Activated CD8-positive, alpha-beta T cell treated with anti-CD3 and anti-CD28 coated beads for 36 hours (primary cell): ENCODE measurements at places on chromosomes 4 and X. TPM values are rescaled to one million over a fixed set of nuclear protein-coding genes. Genes with fewer than 3 reads are reported as not detected.

The ATP2B3 gene
- not detected for total RNA-seq

GRCh38 chrX:150871341-150871811 is 27.1 kb downstream of the CD99L2 start:
- no peak for DNase-seq

The CENPVL2 gene
- total RNA-seq = not detected

GRCh38 chr4:127084666-127085065 is 548.1 kb upstream of the INTU start:
- no peak for DNase-seq

The TTC29 gene
- total RNA-seq = not detected

The TGIF2LX gene
- total RNA-seq = not detected

The MAPK10 gene
- not detected for total RNA-seq

DNA sequence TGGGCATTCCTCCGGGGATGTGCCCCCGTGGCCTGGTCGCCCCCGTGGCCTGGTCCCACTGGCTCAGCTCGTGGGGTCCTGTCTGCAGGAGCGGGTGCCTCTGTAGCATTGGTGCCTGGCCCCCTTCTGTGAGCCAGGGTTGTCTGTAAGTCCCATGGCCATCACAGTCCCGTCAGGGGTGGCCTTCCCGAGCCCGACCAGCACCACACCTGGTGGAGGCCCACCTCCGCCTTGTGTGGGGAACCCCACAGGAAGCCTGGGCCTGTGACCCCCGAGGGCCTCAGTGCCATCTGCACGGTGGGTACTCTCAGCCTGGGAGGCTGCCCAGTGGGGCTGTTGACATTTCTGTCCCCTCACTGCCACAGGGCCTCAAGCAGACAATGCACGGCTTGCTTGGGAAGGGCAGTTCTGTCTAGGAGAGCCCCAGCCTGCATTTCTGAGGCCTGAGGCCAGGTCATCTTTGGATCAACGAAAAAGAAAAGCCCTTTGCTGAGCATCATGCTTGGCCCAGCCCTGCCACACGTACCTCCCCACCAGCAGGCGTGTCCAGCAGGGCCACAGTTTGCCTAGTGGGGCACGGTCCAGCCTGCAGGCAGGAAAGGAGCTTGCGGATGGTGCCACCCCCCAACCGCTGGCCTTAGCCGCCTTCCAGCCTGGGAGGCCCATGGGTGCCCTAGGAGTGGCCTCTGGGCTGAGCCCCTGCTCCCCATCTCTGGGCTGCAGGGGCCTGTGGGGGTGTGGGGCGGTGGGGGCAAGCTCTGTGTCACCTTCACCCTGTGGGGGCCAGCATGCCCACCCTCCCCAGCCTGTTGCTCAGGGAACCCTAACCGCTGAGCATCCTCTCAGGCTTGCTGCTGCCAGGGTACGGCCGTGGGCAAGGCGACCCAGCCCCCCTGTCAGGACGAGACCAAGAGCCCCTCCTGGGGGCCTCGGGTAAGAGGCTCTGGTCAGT is 23.2 kb downstream of the NKX1-1 start:
- no peak for DNase-seq

The KCTD8 gene
- not detected for total RNA-seq

DNA sequence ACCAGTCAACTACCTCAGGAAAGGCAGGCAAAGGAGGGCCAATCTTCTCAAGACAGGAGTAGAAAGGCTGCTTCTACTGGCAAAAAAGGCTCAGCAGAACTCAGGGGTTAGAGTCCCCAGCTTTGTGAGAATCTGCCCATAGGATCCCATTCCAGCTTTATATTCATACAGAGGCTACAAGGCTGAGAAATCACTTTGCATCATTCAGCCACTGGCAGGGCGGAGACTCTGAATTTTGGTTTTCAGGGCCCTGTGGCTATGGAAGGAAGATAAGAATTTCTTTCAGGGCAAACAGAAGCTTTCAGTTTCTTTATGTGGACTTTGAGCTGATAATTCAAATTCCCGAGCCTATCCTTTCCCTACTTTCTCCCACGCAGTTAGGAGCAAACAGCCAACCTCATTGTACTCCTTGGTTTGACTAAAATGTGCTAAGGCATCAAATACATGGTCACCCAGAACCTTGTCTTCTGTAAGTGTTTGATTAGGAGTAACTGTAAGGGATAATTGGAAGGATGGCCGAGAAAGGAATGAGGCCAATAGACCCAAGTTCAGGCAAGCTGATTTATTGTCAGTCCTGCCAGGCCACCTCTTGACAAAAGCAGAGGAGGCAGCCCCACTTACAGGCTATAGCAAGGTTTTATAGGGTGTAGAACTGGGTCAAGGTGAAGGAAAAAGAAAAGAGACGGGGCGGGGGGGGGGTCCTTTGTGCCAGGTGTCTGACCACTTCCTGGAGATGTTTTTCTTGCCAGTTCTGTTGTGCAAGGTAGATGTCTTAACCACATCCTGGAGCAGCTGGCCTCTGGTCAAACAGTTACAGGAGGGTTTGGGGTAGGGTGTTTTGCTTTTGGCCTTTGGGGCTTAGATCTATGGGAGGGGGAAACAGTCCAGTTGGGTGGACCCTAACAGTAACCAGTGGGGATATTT is 165.3 kb upstream of the PPP1R2C start:
- peak; percentile 51 for DNase-seq

GRCh38 chr4:71771613-71772012 is 12.3 kb downstream of the GC start:
- DNase-seq = no peak

DNA sequence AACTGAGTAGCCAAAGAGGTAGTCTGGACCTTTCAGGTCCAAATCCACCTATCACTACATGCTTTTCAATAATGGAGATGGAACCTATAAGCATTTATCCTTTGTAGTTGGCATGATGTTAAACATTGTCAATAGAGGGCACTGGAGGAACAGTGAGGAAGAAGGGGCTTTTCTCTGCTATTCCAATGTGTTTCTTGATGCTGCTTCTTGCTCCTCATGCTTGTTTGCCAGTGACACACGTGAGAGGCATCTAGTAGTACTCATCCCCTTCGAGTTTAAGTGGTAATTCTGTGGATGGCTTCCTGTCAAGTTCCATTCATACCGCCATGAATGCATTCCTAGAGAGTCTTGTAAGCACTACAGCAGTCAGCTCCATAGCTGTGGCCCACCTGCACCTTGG is 84.0 kb downstream of the NAA11 start:
- DNase-seq = no peak

DNA sequence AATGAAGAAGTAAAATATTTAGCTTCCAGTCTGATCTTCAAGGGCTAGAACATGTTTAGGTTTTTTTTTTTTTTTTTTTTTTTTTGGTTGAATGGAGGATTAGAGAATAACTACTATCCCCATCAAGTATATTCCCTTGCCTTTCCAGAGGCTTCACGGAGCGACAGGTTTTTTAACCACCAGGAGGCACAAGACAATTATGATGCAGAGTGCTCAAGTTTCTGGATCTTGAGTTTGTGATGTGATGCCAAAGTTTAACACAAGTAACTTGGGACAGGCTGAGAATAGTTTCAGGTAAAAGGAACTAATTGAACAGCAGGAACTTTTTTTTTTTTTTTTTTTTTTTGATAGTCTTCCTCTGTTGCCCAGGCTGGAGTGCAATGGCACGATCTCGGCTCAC is 30.3 kb downstream of the CCNI start:
- DNase-seq = no peak

The NELFA gene
- total RNA-seq = 43.9 TPM

GRCh38 chr4:156538210-156538609 is 433.4 kb downstream of the PDGFC start:
- DNase-seq = no peak

The PJA1 gene
- total RNA-seq = 21.0 TPM

The XKRX gene
- total RNA-seq = 0.43 TPM

DNA sequence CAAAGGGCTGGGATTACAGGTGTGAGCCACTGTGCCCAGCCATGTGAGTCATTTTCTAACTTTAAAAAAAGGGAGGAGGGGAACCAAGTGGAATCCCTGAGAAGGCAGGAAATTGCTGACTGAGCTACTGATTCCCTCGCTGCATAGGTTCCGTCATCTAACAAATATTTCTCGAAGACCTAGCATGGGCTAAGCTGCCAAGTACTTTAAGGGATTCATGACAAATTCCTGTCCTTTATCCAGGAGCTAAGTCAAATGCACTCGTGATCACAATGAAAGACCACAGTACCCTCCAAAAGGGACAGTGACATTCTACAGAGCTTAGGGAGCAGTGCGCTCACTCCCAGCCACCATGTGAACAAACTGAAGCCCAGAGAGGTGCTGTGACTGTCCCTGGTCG is 33.2 kb upstream of the MAN2B2 start:
- no peak for DNase-seq

GRCh38 chr4:77593993-77594392 is 11.6 kb upstream of the CXCL13 start:
- DNase-seq = no peak

- no peak for DNase-seq
These were observed 68.2 kb downstream of the ARHGAP6 start for GRCh38 chrX:11597479-11597878.

DNA sequence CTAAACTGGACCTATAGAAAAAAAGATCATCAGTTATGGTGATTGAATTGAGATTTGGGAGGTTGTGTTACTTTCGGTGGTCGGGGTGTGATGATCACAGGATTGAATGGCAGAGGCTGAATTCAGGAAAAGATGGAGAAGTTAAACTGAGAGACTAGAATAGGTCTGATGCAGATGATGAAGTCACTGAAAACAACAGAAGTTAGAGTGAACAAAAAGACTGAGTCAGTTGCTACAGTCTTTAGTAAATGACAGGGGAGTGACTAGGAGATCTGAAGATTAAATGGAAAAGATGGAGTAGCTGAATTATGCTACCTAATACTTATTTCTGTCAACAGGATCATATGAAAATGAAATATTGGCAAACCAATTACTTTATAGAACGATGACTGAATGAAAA is 163.2 kb downstream of the RPA4 start:
- DNase-seq = no peak

The TRMT2B gene
- 23.7 TPM for total RNA-seq

The SRPX2 gene
- not detected for total RNA-seq

GRCh38 chrX:24376403-24376802 is 16.0 kb downstream of the SUPT20HL1 start:
- no peak for DNase-seq

DNA sequence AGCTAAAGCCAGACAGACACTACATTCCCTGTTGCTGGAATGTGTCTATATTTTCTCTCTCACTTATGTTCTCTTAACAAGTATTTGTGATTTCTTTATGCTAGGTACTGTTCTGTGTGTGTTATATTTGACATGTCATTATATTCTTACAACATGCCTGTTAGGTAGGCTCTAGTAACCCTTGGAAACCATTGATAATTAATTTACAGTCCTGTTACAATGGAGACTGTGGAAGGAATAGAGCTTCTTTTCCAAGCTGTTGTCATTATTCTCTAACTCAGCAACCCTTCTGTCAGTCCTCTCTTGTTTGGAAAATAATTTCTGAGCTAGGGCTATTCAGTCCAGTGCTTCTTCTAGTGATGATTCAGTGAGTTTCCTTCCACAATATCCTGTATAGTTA is 419.1 kb upstream of the BOD1L1 start:
- no peak for DNase-seq

GRCh38 chrX:119654112-119654531 is 38.8 kb downstream of the SEPTIN6 start:
- no peak for DNase-seq

DNA sequence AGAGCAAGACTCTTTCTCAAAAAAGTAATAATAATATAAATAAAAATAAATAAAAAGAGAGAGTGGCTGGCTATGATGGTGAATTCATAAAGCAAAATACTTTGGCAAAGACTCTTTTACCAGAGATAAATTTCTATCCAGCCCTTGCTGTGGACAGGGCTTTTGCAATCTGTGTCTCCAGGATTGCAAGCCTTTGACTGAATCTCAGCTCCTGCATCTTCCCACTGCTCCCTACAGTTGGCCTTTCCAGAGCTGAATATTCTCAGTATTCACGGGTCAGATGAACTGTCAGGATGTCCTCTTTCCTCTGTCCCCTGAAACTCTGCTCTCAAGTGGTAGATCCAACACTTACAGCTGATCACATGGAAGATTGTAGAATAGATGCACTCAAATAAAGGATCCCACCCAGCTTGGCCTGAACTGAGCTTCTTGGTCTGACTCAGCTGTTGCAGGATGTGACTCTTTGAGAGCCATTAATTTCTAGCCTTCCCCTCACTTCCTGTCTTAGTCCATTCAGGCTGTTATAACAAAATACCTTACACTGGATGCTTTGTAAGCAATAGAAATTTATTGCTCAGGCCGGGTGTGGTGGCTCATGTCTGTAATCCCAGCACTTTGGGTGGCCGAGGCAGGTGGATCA is 123.4 kb upstream of the GUCY1A1 start:
- no peak for DNase-seq

- no peak for DNase-seq
These were observed 128.7 kb downstream of the MID1IP1 start for GRCh38 chrX:38929966-38930421.

- no peak for DNase-seq
These were observed 9.1 kb downstream of the ZCCHC4 start for GRCh38 chr4:25321703-25322102.

DNA sequence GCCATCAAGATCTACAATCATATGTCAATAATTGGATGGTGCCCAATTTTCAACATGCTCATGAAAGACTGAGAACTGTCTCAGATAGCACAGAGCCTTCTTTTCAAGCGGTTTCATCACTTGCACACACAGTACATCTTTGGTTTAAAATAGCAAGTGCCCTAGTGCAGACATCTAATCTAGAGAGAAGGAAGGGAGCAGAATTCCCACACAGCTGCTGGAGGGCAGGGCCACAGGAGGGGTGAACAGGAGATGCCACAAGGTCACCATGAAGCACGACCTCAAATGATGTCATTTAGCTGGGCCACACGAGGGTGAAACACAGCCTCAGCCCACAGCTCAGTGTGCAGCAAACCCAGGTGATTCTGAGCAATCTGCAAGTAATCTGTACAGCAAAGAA is 24.3 kb downstream of the LEF1 start:
- peak; percentile 75 for DNase-seq

The SLC4A4 gene
- 0.59 TPM for total RNA-seq

The DMP1 gene
- not detected for total RNA-seq

The ATOH1 gene
- not detected for total RNA-seq

GRCh38 chrX:8984231-8984630 is 49.7 kb downstream of the FAM9B start:
- no peak for DNase-seq

The ITM2A gene
- total RNA-seq = 63.1 TPM

DNA sequence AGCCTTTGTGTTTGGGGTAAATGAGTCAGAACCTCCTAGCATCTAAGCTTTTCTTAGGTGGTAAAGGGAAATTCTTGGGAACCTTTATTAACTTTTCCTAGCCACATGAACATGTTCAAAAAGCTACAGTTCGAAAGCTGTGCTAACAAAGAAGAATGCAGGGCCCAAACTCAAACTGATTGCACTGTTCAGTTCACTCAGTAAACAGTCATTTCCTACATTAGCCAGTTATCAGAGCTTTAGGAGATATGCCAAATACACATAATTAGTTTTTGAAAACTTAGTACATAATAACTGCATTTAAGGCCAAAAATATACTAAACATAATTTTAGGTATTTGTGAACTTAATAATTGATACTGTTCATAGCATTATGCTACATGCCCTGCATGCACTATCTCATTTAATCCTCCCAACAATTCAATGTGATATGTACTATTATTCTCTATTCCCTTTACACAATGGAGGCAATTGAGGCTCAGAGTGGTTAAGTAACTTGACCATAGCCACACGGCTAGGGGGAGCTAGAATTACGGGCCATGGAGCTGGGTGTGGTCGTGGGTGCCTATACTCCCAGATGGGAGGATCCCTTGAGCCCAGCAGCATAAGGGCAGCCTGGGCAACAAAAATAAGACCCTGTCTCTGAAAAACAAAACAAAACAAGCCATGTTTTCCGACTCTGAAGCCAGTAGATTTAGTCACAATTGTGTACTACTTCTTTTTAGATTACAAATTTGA is 43.9 kb upstream of the PDGFRA start:
- DNase-seq = no peak
